Hematopoietic multipotent progenitor cell treated with erythropoietin and hydrocortisone succinate and interleukin-3 and kit ligand, for 8 days (in vitro differentiated cells): ENCODE measurements at places on chromosomes 5 and 9.

GRCh38 chr9:75226403-75227139 is 138.3 kb downstream of the OSTF1 start:
- no peak for DNase-seq

DNA sequence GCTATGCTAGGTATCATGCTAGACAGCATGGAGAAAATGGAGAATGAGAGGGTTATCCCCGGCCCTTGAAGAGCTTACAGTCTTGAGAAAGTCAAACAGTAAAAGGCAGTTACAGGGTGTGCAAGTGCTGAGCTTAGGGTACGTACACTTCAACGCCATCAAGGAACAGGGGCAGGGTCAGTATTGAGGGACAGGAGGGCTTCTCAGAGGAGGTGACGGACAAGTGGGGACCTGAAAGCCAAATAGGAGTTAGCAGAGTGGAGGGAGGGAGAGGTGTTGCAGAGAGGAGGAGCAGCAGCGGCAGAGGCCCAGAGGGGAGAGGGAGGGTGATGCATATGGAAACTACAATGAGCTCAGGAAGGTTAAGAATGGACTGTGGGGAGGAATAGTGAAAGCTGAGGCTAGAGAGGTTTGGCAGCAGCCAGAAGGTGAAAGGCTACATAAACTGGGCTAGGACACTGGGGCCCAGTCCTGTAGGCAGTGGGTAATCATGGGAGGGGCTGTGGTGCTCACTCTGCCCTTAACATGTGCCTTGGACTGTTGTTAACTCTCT is 88.0 kb downstream of the NRG2 start:
- no peak for DNase-seq

DNA sequence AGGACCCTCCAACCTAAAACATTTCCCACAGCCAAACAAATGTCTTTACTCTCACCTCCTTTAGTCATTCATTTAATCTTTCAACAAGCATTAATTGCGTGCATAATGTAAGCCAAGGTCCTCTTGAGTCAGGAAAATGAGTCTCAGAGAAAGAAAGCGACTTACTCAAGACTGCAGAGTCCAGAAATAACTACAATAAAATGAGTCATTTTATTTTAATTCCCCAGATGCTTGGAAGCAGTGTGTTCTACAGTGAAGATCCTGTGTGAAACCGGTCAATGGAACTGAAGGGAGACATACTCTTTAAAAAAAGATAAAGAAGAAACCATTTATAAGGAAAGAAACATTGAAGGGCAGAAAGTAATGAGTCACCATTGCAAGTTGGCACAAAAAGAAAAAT is 513.7 kb downstream of the CDK5RAP2 start:
- DNase-seq = no peak

- DNase-seq = no peak
Measured at GRCh38 chr5:134490925-134491271, 34.6 kb upstream of the JADE2 start.

DNA sequence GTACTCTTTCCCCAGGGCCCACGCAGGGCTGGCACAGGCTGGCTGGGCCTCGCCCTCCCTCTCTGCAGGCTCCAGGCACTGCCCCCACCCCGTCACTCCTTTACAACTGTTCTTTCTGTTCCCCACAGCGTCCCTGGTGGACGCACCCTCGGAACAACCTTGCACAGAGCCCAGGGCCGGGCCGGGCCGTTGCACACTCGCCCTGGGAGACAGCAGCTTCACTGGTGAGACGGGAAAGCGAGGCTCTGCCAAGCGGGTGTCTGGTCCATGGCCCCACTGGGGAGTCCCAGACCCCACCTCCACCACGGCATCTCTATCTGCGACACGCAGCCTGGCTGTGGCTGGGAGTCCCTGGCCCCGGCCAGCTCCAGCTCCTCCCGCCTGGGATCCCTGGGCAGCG is 18.4 kb upstream of the QSOX2 start:
- DNase-seq = no peak

DNA sequence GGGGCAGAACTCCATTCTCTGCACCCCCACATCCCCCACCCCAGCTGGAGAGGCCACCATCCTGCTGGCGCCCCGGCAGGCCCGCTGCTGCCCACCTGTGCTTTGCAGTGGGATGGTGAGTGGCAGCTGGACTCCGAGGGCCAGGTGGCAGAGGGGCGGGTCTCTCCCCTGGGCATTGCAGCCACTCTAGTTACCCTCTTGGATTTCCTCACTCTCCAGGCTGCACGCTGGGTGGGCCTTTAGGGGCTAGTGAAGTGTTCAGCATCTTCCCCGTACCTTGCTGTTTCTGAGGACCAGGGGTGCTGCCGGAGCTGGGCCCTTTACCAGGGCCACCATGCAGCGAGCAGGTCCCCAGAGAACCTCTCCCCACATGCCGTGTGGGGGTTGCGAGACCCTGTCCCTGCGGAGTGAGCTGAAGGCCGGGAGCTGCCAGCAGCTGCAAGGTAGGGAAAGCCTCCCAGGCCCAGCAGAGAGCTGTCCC is 88.4 kb upstream of the SH3PXD2B start:
- DNase-seq = no peak

GRCh38 chr5:90940227-90940995 is 381.8 kb downstream of the ADGRV1 start:
- DNase-seq = no peak

- DNase-seq = no peak
Measured at GRCh38 chr5:132376694-132377641, 7.5 kb downstream of the SLC22A5 start.

GRCh38 chr5:175226506-175226905 is 217.5 kb downstream of the DRD1 start:
- no peak for DNase-seq

DNA sequence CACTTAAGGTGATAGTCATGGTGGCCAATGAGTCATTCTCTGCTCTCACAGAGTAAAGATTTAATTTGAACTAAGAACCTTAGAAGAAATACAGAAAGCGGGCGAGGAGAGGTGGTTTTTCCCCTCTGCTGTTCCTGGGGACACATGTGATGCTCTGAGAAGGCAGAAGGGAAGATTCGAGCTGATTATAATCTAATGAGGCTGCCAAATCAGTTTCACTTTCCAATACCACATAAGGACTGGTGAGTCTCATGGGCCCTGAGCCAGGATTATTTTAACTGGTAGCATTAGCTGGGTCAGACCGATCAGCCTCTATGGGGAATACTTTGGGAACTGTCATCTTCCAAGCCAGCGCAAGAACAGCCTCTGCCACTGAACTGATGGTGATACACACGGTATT is 116.5 kb downstream of the SLC1A3 start:
- DNase-seq = peak; percentile 35

DNA sequence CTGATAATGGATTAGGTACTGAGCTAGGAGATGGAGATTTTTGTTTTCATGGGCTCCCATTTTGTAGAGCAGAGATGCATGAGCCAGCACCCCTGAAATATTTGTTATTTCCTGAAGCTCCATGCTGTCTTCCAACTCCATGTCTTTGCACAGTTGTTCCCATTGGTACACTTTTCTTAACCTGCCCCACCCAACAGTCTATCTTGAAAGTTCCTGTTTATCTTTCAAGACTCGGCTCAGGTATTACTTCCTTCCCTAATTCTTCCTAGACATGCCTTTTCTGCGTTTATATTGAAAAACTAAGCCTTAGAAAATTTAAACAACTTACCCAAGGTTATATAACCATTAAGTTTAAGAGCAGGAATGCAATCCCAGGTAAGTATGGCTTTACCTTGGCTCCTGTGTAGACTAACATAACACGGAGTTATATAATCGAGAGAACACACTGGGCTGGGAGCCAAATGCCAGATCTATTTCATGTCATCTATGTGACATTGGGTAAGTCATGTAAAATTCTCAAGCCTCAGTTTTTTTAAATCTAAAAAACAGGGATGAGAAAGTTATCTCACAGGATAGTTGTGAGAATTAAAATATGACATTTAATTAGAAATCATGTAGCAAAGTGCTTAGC is 67.4 kb downstream of the LIX1 start:
- DNase-seq = no peak

DNA sequence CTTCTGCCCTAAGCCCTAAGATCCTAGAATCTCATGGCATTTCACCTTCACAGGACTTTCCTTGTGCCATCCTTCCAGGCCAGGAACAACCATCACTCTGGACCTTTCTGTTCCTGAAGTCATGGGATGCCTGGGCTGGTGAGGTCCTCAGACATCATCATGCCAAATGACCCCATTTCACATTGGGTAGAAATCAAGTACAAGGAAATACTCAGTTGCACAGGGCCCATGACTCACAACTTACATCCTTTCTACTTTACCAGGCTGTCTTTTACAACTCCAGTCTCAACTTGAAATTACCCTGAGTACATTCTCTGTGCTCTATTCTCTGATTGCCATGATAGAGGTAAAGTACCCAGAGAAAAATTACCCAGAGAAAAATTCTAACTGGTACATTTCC is 167.1 kb downstream of the PIK3R1 start:
- DNase-seq = no peak

- DNase-seq = no peak
Measured at GRCh38 chr5:11528720-11529119, 375.5 kb downstream of the CTNND2 start.

- peak; percentile 85 for DNase-seq
Measured at GRCh38 chr5:43073597-43074546, 33.8 kb upstream of the ANXA2R start.

- peak; percentile 84 for DNase-seq
Measured at GRCh38 chr5:112417931-112418658, 982 bp downstream of the EPB41L4A start.

DNA sequence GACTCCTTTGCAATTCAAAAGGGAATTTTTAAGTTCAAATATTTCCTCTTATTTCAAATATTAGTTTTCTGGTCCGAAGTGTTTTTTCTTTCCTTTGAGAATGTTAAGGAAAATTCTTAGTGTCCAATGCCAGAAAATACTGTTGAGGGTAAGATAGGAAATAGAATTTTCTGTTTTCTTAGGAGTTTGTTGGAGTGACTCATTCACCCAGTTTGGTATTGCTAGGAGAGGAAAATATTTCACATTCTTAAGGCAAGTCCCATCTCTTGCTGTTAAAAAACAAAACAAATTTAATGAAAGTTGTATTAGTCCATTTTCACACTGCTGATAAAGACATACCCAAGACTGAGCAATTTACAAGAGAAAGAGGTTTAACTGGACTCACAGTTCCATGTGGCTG is 349.2 kb upstream of the ADAMTSL1 start:
- DNase-seq = no peak

- DNase-seq = no peak
Measured at GRCh38 chr5:71786337-71787055, 67.4 kb downstream of the CARTPT start.

- no peak for DNase-seq
Measured at GRCh38 chr9:112360047-112360804, 19.7 kb upstream of the HSDL2 start.

DNA sequence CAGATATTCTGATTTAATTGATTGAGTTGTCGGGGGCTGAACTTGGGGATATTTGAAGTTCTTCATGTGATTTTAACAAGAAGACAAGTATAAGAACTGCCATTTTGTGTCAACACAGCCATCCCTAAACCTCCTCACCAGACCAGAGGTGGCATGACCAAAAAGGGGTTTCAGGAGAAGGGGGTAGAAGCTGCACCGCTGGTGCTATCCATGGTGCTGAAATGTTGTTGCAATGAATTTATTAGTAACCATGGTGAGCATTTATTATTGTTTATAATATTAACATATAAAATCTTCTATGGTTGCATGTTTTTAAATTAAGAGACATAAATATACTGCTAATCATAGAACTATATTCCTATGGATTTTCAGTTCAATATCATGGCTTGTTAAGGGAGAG is 72.3 kb downstream of the GNA14 start:
- DNase-seq = peak; percentile 55

DNA sequence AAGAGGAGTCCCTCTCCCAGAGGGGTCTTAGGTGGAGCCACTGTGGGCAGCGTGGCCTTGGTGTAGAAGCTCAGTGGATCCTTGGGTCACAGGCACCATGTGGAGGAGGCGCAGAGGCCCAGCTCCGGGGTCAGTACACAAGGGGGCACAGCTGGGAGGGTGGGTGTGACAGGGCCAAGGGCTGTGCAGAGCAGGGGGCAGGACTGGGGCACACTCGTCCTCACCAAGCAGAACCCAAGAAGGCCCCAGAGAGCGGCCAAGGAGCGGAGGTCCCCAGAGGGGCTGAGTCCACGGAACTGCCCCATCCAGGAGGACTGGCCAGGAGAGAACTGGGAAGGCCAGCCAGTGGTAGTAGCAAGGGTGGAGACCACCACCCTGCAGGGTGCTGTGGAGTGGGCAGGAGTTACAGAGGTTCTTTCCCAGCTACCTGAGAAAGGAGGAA is 2.5 kb upstream of the LPCAT1 start:
- no peak for DNase-seq

DNA sequence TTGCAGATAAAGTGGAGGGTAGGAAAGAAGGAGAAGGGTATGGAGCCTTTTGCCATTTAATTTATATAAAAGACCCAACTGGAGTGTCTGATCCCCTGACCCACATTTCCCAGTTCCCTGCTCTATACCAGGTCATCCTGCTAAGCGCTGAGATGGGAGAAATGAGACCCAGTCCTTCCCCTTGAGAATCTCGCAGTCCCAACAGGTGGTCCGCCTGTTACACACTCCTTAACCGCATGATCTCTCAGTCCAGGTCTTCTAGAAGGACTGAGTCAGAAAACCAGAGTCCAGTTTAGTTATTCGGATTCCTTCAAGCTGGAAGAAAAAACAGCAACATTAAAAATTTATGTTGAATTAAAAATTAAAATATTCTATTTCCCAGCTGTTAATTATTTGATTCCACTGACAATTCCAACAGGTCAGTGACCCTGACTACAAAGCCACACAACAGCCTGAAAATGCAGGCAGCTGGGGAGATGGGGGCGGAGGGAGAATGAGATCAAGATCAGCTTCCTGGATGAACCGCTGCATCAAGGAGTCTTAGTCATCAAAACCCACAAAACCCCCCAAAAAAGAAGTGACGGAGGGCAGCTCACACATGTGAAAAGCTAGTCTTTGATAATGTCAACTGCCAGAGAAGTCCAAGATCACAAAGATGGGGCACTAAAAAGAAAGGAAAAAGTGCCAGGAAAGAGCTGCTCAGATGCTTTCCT is 44.0 kb downstream of the GGTA1 start:
- DNase-seq = peak; percentile 72

DNA sequence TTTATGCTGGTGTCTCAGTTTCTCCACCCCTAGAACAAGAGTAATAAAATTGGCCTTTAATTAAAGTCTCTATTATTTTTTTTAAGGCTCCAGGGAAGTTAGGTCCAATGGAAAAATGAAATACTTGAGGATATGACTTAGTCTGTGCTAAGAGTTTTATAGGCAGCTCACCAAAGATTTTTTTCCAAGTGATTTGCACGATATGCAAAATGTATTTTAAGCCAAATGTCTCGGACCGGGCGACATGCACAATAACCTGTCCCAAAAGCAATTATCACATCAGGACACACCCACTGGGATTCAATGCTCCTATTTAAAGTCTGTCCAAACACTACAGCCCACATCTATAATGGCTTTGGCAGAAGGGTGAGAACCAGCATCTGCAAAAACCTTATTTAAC is 136.1 kb upstream of the ANKH start:
- DNase-seq = no peak

GRCh38 chr9:129637102-129637501 is 4.8 kb downstream of the ASB6 start:
- peak; percentile 9 for DNase-seq

GRCh38 chr5:150311015-150311692 is 8.4 kb upstream of the ARSI start:
- no peak for DNase-seq
